ENCODE measurements at places on chromosomes 2 and 18. TPM values are rescaled to one million over a fixed set of nuclear protein-coding genes. Genes with fewer than 3 reads are reported as not detected.

KIDINS220 gene
- total RNA-seq, result 52.2 TPM

NOTO gene
- total RNA-seq, result not detected

- no peaks in the 10 kb centered on the region for H3K27me3 ChIP-seq
Measured at GRCh38 chr18:2425426-2426317, 145.6 kb downstream of the METTL4 start.

GRCh38 chr2:3641841-3642421 is 16.1 kb upstream of the ALLC start:
- H3K36me3 ChIP-seq, result no peaks in the 10 kb centered on the region
- no peaks in the 10 kb centered on the region for H3K27me3 ChIP-seq
- no peaks in the 10 kb centered on the region for H3K4me1 ChIP-seq
- DNase-seq, result no peak

DNA sequence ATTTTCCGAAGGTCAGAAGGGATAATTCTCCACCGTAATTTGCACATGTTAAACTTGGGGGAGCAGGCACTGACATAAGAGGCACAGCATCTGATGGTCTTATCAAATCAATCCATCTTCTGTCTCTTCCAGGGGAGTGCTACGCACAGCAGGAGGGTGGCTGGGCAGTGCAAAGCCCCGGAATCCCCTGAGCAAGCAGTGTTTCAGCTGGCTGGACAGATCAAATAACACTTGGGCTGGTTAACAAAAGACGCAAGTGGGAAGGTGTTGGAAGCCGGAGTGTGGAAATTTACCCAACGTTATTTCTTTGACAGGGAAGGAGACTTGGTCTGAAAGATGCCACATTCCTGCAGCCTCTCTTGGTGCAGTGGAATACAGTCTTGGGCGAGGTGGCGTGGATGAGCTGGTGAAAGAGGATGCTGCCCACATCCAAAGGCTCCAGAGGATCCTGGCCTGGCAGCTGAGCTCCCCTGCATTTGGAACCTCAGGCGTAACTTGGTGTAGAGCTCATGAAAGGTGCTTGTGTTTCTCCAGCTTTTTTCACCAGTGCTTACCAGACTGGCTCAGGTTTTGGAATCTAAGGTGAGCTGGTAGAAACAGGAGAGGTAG is 103.0 kb downstream of the MAPK4 start:
- H3K27ac ChIP-seq, result no peak overlapping the region
- H3K36me3 ChIP-seq, result no peaks in the 10 kb centered on the region
- H3K4me3 ChIP-seq, result no peak overlapping the region
- no peaks in the 10 kb centered on the region for H3K27me3 ChIP-seq
- H3K4me1 ChIP-seq, result no peaks in the 10 kb centered on the region

- DNase-seq, result no peak
- H3K27ac ChIP-seq, result no peak overlapping the region
- no peak overlapping the region for H3K4me3 ChIP-seq
- H3K4me1 ChIP-seq, result no peaks in the 10 kb centered on the region
Measured at GRCh38 chr2:211760103-211760502, 778.5 kb downstream of the ERBB4 start.

Data from CD4-positive, CD25-positive, alpha-beta regulatory T cell (primary cell).